ENCODE measurements at places on chromosomes 2 and 18.

DNA sequence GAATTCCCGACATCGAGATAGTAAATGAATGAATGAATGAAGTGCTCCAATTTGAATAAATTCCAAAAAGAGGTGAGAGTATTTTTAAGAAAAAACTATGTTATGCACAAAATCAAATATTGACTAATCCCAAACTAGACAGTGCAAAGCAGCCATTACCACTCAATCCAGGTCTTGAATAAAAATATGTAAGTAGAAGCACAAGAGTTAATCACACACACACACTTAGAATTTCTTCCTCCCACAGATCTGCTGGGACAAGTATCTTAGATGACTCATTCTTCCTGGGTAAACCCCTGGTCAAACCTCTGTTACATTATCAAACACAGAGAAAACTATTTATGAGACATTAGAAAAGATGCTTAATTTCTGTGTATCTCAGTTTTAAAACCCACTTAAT lies 102.0 kb downstream of the PLA2R1 start:
- DNase-seq: no peak

DNA sequence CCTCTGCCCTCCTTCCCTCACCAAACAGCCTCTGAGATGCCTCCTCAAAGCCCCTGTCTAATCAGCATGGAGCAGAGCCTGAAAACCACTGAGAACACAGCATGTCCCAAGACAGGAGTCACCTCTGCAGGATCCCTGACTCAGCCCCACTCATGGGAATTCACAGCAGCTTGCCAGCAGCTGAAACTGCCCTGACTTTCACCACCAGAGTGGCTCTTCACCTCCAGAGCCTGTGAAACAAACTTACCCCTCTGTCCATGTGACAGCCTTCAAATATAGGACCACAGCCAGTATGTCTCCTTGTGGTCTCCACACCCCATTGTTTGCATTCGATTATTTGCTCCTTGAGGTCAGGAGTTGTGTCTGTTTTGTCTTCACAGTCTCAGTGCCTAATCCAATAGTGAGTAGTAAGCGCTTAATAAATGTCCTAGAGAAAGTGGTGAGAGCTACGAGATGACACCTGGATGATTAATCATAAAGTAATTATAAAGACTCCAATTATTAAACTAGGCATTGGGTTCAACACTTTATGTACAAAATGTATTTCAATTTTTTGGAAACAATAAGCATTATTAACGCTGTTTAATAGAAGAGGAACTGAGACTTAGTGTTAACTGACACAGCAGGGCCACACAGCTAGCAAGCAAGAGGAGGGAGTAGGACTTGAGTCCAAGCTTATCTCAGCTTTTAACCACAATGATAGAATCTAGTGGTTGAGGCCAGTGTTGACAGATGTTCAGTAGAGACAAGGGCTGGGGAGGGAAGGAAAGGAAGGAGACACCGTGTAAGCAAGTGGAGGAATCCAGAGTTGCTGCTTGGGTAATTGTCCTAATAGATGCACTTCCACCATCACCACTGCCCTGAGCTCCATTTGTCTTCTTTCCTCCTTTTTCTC lies 358.7 kb upstream of the TNP1 start:
- DNase-seq: no peak

GRCh38 chr18:22191923-22192322 lies 22.5 kb downstream of the GATA6 start:
- no peak for DNase-seq

DNA sequence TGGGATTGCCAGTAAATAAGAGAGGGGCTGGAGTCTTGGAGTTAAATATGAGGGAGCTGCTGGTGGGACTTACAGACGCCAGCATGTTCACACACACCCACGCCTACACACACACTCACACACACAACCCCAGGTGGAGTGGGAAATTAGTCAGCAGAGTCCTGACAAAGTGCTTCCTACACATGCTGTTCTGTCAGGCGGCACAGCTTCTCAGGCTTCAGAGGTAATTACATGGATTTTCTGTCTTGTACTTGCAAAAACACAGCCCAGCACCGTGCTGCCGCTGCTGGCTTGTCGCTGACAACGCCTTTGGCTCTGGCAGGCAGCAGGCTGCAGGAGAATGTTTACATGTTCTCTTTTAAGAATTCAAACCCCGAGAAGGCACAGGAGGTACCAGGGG lies 1186.3 kb upstream of the CELF4 start:
- no peak for DNase-seq

DNA sequence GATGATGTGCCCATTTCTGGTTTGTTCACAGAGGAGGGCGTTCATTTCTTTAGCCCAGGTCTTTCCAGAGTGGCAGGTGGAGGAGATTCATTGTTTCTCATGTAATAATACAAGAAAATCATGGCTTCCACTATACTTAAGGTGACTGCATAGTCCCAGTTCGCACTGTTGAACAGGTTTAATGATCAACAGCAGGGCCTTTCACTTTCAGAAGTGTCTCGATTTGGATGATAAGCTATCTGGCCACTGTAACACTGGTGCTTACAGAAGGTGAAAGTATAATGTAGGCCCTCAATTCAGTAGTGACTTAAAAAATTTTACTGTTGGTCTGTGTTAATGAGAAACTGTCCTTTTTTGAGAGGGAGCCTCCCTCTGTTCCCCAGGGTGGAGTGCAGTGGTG lies 1.4 kb downstream of the RMC1 start:
- DNase-seq: no peak

GRCh38 chr2:45089554-45090261 lies 80.5 kb upstream of the SIX2 start:
- DNase-seq: no peak

DNA sequence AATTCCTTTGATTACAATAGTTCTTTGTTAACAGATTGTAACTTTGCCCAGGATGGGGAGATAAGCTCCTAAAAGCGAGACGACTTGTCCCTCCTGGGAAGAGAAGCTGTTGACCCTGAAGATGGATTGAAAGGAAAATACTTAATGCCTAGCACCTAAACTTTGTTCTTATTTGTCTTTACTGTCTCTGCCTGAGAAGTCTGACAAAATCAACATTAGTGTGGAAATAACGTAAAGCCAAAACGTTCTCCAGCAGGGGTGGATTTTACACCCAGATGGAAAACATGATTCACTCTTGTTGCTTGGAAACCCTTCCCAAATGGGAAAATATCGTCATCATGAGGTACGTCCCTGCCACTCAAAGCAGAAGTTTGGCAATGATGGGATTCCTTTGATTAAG lies 450.1 kb downstream of the SLC4A3 start:
- DNase-seq: no peak

DNA sequence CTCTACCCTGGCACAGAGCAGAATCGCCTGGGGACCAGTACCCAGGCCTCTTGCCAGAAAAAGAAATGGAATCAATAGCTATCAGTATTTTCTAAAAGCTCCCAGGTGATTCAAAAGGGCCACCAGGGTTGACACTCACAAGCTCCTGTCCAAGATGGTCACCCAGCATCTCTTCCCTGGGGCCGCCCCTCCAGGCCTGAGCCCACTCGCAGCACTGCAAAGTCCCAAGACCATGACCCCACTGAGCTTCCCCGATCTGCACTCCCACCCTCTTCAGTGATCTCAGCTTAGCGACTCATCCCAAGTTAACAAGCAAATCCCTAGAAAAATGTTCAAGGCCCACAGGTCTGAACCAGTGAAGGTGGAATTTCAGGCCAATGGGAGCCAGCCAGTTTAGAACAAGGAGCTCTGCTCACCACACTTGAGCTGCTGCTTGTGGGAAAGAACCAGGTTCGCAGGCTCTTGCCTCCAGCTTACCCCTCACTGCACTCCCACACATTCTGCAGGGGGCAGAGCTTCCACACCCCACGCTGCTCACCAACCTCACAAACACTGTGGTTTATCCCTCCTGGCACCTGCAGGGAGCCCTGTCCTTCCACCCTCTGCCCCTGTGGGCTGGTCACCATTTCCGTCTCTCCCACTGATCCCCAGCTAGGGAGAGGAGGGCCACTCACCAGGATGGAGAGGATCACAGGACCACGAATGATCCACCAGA lies 19.8 kb downstream of the TMEM37 start:
- DNase-seq: no peak

DNA sequence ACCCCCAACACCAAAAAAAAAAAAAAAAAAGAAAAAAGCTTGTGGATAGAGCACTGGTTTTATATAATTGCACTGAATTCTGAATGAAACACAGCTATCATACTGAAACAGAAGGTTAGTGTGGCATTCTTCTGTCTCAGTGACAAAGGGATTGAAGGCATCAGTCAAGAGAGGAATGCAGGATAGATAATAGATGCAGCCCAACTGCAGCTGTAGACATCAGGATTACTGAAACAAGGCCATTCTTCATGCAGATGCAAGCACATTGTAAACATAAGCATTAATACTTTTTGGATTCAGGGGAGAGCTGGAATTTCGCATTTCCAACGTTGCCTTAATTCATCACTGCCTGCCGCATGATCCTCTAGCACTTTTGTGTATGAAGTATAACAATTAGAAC lies 897.4 kb upstream of the KLHL29 start:
- DNase-seq: no peak

- no peak for DNase-seq
These were observed at the start of gene CHRND for GRCh38 chr2:232525791-232526371. Gene CHRND, plus strand, starts transcription at chr2:232526160. Its CDS starts 56 bp downstream, at chr2:232526216.

GRCh38 chr2:225164401-225165050 lies 122.3 kb upstream of the DOCK10 start:
- DNase-seq: no peak

GRCh38 chr2:200509235-200509611 lies 645 bp downstream of the KCTD18 start:
- no peak for DNase-seq

GRCh38 chr18:75815767-75816166 lies 388.3 kb upstream of the SMIM21 start:
- no peak for DNase-seq

DNA sequence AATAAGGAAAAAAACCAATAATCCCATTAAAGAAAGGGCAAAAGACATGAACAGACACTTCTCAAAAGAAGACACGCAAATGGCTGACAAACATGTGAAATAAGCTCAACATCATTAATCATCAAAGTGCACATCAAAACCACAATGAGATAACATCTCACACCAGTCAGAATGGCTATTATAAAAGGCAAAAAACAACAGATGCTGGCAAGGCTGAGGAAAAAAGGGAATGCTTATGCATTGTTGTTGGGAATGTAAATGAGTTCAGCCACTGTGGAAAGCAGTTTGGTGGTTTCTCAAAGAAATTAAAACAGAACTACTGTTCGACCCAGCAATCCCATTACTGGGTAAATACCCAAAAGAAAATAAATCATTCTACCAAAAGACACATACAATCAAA lies 285.6 kb downstream of the NR4A2 start:
- no peak for DNase-seq

- DNase-seq: no peak
These were observed 940.5 kb upstream of the DDX18 start for GRCh38 chr2:116874021-116874420.

DNA sequence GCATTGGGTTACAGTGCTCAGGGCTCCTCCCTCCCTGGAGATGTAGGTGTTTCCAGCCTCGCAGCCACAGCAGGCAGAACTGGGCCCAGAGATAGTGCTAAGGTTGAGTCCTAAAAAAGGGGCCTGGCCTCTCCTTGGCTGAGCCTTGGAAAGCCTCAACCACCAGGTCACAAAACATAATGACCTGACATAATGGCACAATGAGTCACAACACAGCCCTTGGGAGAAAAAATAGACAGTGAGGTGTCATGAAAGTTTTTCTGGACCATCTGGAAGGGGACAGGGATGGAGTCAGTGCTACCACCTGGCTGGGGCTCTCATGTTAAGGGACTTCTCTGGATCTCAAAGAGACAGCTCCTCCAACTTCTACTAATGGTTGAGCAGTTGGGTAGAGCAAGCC lies 92.4 kb upstream of the LCLAT1 start:
- no peak for DNase-seq

DNA sequence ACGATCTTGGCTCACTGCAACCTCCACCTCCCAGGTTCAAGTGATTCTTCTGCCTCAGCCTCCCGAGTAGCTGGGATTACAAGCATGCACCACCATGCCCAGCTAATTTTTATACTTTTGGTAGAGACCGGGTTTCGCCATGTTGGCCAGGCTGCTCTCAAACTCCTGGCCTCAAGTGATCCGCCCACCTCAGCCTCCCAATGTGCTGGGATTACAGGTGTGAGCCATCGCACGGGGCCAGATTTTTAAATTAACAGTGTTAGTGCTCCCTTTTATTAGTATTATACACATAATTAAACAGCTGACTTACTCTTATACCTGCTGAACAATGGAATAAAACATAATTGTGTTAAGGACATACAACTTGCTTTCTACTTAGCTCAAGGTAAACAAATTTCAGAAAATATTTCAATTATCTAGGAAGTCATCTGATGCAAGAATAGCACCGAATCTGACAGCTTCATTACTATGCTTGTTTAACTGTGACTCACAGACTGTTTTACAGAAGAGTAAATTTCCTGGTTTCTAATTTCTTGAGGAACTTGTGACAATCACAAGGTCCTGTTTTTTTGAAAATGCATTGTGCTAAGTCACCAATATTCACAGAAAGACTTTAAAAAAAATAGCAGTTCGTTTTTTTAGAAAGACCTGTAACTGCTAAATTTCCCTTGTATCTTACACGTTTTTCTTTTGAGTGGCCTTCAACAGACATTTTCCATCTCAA lies 51.2 kb downstream of the SPIRE1 start:
- DNase-seq: no peak

DNA sequence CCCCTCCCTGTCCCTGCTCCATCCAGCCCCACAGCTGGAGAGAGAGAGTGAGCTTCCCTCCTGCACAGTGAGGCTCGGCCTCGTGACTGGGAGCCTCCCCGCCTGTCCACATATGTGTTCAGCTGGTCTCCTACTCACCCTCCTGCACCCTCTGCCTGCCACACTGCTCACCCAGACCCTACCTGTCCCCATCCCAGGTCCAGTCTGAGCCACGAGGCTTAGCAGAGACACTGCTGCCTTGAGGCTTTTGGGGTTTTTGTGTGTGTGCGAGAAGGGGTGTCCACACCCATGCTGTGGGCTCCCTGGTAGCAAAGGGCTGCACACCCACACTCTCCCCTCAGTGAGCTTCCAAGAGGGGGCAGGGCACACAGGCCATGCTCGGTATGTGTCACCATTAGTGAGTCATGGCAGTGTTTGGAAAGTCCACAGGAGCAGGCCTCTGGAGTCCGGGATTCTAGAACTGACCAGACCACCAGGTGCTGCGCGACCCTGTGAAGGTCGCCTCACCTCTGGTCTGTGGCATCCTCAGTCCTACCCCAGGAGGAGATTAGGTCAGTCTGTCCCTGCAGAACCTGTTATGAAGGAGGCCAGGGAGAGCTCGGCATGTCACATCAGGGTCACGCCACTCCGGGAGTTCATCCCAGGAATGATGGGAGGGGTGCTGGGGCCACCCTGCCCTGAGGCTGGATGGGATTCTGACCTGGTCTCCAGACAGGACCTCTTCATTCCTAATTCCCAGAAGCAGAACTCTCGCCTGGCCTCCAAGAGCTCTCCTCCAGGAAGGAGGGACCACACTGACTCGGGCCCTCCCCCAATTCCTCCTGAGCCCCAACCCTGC lies 39.9 kb upstream of the SMAD7 start:
- DNase-seq: no peak

GRCh38 chr2:17479875-17480274 lies 38.4 kb downstream of the RAD51AP2 start:
- no peak for DNase-seq

- DNase-seq: no peak
These were observed 52.7 kb upstream of the KYNU start for GRCh38 chr2:142824756-142825155.

Data from effector CD4-positive, alpha-beta T cell (primary cell).